Islet precursor cell (in vitro differentiated cells): ENCODE measurements at places on chromosomes 4 and X.

- DNase-seq: peak; percentile 68
Observed at GRCh38 chr4:55635741-55636655, at the start of gene NMU. Gene NMU, minus strand, starts transcription at chr4:55636298. Its CDS starts 106 bp downstream, at chr4:55636192.

DNA sequence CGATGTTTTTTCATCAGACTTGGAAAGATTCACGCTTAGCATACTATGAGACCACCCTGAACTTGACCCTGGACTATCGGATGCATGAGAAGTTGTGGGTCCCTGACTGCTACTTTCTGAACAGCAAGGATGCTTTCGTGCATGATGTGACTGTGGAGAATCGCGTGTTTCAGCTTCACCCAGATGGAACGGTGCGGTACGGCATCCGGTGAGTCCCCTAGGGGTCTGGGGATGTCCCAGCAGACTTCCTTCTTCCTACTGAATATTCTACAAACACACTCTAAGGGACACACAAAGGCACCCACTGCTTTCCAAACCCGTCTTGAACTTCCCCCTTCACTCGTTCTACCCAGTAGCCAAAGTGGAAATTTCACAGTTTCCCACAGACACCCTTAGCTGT is 9.3 kb downstream of the GABRQ start:
- no peak for DNase-seq

DNA sequence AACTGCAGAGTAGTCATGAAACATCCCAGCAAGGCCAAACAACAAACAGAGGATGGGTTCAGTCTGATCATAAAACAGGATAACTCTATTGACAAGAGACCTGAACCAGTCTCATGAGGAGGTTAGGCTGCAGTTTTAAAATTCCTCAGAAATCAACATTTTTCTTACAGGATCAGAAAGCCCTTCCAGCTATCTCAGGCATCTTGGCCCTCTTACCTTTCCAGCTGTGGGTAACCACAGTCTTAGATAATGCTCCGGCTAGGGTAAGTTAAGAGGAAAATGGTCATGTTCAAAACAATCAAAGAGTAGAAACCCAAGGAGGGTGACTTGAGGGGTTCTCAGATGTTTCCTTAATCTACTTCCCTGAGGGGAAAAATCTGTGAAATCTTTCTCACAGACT is 5.1 kb downstream of the CTSO start:
- DNase-seq: peak; percentile 64

DNA sequence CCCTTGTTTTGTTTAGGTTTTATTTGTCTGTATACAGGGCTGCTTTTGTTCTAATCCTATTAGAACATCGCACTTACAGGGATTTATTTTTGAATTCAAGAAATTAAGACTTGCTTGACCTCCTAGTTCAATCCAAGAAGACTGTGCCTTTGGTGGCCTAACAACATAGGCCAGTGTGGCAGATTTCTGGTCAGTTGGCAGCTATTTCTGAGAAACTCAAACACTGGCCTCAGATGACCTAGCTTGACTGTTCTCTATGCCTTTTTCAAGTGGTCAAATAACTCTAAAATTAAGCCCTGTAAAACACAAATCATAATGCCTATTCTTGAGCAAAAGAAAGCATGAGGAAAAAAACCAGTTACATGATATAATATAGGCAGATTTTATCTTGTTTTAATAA is 89.3 kb upstream of the GPR34 start:
- DNase-seq: no peak

DNA sequence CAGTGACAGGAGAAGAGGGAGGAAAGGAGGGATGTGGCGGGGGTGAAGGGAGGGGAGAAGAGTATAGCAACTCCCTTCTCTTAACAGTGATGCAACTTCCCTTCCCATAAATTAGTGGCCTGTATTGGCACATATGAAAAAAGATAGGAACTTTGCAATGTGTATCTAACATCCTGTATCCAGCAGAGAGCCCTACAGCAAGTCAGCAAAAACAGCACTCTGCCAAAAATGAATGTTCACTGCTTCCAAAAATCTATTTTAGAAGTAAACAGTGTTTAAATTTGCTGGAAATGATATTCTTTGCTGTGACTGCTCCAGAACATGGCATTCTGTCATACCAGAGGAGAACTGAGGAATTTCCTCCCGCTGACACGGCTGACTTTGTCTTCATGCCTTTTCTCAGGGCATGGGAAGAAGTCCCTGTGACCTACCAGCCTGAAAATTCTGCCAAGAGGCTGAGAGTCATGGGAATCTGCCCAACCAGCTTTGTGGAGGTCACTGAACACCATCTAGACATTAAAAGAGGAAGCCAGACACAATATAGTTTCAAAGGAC is 343.4 kb upstream of the RASGEF1B start:
- no peak for DNase-seq

DNA sequence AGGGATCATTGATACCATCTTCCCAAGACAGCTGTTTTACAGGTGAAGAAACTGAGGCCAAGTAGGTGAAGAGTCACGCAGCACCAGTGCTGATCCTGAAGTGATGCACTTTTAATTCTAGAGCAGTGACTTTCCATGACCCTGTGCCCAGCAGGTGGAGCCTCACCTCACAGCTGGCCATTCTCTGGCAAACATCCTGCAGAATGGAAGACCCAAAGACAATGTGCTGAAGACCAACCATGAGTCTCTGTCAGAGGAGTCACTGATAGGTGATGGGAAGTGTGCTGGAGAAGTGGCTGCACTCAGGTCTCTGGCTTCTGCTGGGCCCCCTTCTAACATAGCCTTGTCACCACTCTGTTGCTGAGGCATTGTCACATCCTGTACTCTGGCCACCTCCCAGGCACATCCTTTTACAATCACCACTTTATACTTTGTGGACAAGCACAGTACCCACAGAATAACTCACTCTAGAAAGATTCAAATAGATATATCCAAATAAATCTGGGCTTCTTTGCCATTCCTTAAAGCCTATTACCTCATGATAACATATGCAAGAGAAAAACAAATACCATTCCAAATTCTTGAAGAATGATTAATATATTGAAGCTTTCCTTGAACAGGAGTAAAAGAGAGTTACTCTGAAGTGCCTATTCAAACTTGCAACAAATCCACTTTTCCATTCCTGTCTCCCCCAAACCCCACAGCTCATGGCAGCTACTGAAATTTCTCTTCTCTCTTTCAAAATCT is 64.1 kb upstream of the SCOC start:
- no peak for DNase-seq

DNA sequence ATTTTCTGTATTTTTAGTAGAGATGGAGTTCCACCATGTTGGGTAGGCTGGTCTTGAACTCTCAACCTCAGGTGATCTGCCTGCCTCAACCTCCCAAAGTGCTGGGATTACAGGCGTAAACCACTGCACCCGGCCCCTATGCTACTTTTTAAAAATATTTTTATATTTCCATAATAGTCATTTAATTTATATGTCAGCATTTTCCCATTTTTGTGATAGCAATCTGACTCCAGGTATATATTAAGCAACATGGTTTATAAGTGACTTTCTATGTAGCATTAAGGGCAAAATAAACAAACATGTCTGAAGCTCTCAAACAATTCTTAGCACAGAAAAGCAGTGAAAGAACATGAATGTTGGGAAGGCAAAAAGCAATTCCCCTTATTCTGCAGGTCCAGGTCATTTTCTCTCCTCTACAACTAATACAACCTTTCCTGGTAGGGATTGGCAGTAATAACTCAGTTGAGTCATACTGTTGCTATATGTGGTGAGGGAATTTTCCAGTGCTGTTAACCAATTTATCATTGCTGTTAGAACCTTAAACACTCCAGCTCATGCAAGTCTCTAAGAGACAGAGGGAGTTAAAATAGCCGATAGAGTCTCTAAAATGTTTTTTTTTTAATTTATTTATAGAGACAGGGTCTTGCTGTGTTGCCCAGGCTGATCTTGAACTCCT is 24.0 kb downstream of the SMIM14 start:
- DNase-seq: no peak

GRCh38 chr4:55407119-55407518 is 11.4 kb downstream of the TMEM165 start:
- DNase-seq: no peak

DNA sequence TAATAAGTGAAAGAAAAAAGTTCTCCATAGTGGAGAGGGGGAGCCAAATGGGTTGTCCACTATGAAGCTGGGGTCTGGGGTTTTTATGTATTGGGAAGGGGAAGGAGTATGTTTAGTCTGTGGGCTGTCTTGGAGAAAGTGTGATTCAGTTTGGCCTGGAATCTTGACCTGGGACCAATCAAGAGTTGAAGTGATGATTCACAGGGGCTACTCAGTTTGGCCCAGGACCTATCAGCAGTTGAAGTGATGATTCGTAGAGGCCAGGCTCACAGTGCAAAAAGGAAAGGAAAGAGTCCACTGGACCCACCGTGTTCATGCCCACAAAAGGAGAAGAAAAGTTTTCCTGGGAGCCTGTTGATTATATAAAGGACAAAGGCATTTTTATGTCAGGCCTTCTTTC is 47.3 kb upstream of the RAB9B start:
- DNase-seq: peak; percentile 66

- no peak for DNase-seq
Observed at GRCh38 chrX:54675762-54676161, 122.3 kb downstream of the ITIH6 start.

DNA sequence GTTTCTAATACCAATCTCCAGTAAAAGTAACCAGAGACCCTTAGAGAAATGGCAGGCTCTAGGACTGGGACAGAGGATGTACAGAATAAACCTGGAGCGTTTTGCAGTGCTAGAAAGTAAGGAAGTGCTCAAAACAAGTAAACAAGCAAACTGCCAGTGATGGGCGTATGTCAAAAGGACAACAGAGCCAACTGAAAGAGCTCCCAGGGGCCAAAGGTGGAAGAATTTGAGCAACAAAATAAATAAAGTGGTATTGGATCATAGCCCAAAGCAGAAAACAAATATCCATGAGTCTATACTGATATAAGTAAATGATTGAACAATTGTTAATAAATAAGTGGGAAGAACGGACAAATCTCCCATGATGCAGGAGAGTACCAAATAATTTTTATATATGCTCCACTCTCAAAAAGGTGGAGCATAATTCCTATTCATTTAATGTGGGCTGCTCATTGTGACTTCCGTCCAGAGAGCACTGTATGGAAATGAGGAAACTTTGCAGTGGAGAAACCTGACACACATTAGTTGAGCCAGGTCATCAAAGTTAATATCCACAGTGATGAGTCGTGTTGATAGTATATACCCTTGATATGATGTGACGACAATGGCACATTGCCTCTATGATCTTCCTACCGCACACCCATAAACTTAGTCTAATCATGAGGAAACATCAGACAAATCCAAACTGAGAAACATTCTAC is 17.8 kb upstream of the SEPTIN11 start:
- no peak for DNase-seq

DNA sequence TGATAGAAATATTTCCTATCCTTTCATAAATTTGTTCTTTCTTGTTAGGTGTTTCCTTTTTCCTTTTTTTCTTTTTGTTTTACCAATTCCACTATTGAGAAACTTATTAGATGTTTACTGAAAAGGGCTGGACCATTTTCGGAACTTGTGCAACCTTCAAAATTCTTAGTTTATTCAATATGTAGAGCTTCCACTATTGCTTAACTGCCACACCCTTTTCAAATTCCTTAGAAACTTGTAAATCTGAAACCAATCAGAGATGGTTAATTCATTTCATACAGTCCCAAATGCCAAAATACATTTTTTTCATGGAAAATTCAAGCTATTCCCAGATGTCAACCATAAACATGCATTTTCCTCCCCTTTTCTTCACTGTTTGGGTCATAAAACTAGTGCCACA is 66.1 kb upstream of the SLC39A8 start:
- DNase-seq: no peak

- no peak for DNase-seq
Observed at GRCh38 chr4:71277353-71277752, 61.5 kb upstream of the SLC4A4 start.

GRCh38 chrX:100643956-100644860 is at the start of gene SRPX2:
Gene SRPX2, plus strand, starts transcription at chrX:100644199. Its CDS starts 2,124 bp downstream, at chrX:100646323.
- DNase-seq: peak; percentile 70

- no peak for DNase-seq
Observed at GRCh38 chrX:86023811-86024210, 23.5 kb downstream of the CHM start.

DNA sequence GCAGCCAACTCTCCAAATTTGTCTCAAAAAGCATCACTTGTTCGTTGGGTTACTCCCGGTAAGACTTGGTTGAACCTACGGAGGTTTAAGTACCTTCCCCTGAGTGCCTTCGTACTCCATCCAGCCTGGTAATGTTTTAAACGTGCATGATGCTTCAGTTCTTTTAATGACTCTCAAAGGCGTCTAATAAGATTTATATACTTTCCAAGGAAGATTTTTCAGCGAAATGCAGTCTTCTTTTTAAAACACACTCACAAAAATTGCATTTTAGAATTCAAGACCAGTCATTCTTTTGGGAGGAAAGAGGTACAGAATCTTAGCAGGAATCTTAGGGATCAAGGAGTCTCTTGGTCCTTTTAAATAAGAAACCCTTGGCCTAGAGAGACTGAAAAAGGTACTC is 430 bp upstream of the TRPC3 start:
- no peak for DNase-seq

- peak; percentile 63 for DNase-seq
Observed at GRCh38 chrX:147912093-147912801, 528 bp downstream of the FMR1 start.

- no peak for DNase-seq
Observed at GRCh38 chrX:95435198-95435597, 1249.4 kb upstream of the DIAPH2 start.

DNA sequence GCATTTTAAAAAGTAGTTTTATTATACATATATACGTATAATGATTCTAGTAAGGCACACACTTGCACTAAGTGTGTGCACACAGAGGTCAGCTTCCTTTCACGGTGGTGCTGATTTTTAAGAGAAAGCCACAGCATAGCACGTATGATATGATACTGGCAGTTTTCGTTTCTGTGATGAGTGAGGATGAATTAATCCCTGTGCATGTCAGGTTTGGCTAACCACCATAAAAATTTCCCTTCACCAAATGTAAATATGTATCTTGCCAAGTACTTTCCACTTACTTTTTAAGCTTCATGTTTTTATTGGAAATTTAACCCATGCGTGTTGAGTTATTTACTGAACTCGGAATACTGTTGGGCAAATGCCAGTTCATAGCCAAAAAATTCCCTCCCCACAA is 84.6 kb downstream of the SYNPO2 start:
- DNase-seq: no peak

DNA sequence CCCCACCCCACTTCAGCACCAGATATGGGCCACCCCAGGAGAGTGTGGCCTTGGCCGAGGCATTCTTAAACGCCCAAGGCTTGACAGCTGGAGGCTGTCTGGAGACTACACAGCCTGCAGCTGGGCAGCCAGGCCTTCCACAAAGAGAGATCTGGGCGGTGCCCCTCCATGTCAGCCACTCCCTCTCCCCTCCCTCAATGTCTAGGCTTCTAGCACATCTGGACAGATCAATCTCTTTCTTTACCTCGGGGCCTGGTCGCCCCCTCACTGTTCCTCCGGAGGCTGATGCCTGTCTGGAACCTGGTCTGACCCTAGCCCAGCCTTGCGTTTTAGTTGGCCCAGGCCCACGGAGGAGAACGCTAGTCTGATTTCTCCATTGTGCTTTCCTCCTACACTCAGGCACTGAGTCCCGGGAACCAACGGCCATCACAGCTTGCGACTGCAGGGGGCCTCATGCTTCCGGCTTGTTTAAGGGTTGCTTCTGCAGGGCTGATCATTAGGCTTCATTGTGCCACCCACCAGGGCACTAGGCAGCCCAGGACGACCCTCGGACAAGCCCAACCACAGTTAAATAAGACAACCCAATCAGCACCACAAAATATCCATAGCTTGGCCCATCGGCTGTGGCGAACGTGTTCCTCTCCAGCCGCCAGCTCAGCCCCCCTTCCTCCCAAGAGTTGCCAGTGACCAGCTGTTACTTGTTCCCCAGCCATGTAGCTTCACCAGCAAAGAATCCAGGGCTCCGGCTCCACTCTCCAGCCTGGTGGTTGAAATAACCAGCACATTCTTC is 200.6 kb downstream of the BCOR start:
- peak; percentile 96 for DNase-seq
